ENCODE measurements at places on chromosomes 4 and X.

DNA sequence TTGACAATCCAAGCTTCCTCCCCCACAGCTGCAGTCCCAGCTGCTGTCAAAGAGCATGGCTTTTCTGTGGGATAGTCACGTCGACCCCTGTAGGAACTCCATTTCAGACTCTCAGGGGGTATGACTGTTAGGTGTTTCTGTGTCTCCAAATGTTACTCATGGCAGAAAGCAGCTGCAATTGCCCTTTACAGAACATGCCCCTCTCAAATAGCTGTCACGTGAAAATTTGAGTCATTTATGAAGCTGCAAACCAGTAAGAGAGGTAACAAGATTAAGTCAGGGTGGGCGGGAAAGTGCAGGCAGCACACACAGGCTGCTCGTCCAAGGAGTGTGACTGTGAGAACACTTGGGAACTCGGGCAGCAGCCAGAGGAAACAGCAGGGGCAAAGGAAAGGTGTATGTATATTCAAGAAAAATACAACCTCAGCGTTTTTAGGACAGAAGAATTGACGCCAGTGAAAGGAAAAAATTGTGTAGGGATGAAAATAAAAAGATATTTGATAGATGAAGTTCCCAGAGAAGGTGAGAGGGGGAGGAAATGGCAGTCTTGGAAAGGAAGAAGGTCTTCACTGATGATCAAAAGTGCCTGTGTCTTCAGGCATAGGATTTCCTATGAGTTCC is 66.5 kb upstream of the TMEM184C start:
- DNase-seq, result no peak

- DNase-seq, result no peak
These were observed 5.5 kb upstream of the FGF2 start for GRCh38 chr4:122821092-122821491.

GRCh38 chrX:134236626-134237614 is at the start of gene CCDC160:
Gene CCDC160, plus strand, starts transcription at chrX:134237182. Its CDS starts 7,619 bp downstream, at chrX:134244801.
- no peak for DNase-seq

GRCh38 chr4:6889101-6889735 is 20.4 kb upstream of the TBC1D14 start:
- no peak for DNase-seq

DNA sequence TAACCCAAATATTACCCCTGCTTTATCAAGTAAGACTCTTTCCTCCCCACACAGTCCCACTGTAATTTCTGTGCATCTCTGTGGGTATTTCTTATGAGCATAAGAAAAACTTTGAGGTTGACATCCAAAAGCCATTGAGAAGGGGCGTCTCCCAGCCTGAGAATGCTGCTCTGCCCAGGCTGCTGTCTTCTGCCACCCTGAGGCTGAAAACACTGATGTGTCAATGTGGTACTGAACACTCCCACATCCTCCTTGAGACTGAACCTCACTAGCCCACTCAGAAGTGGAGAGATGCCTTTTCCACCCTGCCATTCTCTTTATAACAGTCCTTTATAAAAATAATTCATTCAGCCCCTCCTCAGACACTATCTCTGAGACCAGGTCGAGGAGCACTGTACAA is 120.8 kb downstream of the SMIM20 start:
- no peak for DNase-seq

DNA sequence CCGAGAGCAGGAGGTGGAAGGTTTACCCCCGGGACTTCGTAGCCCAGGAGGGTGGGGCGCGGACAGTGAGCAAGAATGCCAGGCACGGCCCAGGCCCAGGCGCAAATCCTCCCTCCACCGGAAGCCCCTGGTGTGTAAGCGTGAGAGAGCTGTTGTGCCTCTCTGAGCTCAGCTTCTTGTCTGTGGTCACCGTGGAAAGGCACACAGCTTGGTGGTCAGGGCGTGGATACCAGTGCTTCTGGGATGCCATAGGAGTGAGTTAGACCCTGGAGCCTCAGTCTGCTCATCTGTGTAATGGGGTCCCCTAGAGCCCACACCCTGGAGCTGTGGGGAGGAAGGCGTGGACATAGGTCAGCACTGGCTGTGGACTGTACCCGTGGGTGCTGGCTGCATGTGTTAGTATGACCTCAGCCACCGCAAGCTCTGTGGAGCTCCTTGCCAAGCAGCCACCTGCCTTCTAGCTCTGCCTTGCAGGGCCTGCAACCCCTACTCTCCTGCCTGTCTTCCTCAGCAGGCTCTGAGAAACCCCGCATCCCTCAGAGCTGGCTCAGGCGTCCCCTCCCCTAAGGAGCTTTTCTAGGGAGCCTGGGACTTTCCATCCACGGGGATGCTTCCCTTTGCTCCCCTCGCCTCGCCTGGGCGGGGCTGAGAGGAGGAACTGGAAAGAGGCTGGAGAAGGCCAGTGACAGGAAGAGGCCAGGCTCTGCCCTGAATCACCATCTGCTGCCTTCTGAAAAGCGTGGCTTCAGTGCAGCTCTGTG is 28.0 kb upstream of the AFAP1 start:
- DNase-seq, result no peak

DNA sequence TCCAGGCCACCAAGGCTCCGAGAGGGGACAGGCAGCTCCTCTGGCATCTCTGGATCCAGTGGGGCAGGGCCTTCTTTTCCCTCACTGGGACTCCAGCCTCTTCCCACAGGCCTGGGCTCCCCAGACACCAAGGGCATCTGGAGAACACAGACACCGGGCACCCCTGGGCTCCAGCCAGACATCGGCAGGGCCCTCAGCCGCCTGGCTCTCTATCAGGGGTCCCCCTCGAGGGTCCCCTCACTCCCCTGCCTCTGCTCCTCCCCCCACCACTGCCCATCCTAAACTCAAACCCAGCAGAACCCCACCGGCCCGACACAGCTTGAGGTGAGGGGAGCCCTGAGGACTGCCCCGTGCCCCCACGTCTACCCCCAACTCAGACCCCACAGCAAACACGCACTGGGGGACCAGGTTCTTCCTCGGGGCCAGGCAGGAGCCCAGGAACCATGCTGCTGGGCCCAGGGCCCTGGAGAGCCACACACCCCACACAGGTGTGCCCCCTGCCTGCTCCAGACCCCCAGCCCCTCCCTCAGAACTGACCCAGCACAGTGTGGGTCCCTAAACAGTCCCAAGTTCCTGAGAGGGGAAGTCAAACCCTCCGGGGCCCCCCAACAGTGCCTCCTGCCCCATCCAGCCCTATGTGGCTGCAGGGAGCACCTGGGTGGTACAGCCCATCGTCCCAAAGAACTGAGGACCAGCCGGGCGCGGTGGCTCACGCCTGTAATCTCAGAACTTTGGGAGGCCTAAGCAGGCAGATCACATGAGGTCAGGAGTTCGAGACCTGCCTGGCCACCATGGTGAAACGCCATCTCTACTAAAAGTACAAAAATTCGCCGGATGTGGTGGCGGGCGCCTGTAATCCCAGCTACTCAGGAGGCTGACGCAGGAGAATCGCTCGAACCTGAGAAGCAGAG is 86.8 kb downstream of the FAM53A start:
- no peak for DNase-seq

- DNase-seq, result no peak
These were observed 101.1 kb downstream of the TSPAN5 start for GRCh38 chr4:98557194-98557892.

GRCh38 chr4:40233227-40233626 is 36.4 kb downstream of the RHOH start:
- no peak for DNase-seq

- no peak for DNase-seq
These were observed 130.4 kb downstream of the BCOR start for GRCh38 chrX:39967348-39967747.

DNA sequence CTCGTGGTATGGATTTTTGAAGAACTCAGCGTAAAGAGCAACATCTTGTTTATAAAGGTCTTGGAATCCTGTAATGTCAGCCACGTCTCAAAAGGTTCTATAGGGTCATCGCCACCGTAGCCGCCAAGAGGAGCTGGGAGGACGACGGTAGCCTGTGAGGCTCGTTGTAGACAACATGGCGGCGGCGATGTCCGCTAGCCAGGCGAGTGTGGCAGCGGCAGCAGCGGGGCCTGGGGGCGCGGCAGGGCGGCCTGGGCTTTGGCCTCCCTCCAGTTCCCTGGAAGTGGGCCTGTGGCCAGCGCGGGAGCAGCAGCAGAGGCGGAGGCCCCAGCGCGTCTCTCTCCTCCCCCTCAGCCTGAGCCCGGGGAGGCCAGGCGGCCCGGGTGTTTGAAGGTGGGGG is 143.5 kb upstream of the PBDC1 start:
- no peak for DNase-seq

DNA sequence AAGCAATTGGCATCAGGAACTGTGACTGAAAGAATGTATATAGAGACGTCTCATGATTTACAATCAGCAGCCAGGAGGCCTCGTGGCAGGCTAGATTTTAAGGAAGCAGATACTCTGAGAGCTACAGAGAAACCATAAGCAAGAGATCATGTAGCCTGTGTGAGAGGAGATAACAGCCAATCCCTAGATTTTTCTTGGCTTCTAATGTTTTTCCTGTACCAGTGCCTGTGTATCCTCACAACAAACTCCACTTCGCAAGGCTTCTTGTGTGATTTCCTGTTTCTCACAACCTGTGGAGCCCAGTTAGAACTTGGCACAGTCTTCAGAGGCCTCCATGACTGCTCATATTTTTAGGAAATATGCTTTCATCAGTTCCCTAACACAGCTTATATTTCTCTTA is 147.9 kb downstream of the PTCHD1 start:
- no peak for DNase-seq

DNA sequence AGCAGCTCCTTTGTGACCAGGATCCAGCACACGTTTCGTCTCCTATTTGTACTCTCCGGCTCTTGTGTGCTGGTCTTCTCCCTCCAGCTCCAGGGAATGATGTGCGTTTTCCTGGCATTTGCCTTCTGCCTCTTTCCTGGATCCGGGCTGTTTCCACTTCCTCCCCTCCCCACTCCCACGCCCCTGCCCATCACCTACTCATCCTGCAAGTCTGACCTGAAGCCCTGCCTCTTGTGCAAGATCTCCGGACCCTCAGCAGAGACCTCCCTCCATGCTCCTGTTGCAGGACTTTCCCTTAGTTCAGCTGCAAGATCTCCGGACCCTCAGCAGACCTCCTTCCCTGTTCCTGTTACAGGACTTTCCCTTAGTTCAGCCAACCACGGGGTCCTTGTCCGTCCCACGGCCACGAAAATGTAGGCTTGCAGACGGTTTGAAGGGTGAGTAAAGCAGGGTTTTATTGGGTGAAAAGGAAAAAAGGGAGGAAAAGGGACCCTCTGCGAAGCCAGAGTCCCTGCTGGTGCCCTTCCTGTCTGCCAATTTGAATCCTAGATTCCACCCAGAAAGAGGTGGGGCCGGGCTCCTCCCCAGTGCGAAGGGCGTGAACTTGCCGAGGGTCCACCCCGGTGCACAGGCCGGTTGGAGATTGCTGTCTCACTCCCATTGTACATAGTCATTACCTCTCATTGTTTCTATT is 74.4 kb upstream of the IRF2 start:
- DNase-seq, result no peak

DNA sequence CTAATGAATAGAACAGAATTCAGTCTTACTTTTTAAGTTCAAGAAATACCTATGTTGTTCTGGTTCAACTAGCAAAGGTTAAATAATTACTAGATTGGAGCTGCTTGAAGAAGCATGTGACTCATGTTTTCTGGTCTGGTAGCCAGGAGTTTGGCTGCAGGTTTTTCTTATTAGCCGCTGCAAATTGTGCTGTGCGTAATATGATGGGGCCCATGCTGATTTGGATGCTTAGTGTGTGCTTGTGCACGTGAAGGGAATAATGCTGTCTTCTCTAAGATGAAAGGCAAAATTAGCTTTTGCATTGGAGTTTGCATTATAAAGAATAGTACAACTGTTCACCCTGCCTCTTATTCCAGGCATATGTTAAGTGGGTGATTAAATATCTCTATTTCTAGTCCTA is 219.6 kb downstream of the SNCA start:
- DNase-seq, result no peak

DNA sequence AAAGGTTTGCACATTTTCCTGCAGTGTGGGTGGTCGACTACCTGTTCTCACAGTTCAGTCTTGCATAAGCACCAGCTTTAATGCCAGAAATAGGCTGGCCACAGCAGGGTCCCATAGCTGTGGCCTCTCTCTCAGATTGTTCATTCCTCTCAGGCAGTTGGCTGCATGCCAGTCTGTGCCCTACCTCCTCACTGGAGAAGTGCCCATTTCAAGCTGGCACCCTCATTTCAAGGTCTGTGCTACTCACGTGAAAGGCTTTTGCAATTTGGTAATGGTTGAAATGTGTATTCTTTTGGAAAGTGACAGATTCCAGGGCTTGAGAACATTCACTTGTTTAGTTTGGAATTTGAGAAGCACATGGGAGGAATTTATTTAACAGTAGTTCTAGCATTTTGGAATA is 28.9 kb upstream of the MTMR1 start:
- no peak for DNase-seq

DNA sequence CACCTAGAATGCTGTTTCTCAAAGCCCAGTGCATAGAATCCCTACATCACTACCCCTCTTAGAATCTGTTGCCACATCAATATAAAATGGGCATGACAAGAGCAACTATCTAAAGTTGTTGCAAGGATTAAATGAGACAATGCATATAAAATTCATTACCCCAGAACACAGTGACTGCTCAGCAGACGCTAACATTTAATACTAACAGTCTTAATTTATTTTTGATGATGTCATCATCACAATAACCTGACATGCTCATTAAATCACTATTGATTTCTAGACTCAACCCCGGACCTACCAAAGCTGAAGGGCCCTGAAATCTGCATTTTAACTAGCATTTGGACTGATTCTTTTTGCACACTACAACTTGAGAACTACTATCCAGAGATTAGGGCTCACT is 3.9 kb downstream of the ARSJ start:
- DNase-seq, result no peak

GRCh38 chr4:179625406-179625805 is 2183.2 kb upstream of the AGA start:
- no peak for DNase-seq

DNA sequence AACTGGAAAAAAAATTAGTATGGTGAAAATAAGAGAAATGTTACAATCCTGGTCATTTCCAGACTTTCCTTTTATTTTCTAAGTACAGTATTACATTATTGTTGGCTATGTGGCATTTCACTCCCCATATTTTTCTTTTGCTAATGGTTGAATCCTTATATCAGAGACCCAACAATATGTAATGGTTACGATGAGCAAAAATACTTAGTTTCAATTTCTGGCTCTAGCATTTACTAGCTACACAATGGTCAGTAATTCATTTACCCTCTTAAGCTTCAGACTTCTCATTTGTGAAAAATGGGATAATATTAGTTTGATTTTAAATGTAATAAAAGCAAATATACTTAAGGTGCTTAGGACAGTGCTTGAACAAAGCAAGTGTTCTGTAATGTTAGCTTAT is 942.9 kb upstream of the PABPC4L start:
- DNase-seq, result no peak

DNA sequence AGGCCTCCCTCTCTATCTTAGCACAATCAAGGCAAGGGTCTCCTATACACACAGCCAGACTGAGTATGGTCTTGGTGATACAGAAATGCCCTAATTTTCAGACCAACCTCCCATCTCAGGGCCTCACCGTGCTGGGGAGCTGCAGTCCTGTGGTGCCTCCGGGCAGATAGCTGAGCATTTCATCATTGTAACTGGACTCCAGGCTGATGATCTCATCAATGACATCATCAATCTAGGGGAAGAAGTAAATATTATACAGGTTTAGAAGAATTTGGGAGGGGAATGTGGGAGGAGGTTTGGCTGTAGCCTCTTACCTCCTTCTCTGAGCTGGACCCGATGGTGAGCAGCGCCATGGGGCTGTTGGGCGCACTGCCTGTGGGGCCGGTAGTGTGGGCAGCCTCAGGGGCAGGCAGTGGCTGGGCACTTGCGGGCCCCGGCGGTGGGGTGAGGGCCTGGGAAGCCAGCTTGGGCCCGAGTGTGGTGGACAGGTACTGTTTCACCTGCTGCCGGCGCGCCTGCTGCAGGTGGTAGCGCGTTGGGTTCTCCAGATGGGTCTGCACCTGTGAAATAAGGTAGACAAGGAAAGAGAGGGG is 5.2 kb downstream of the TFE3 start:
- DNase-seq, result no peak

All from stimulated activated CD8-positive, alpha-beta memory T cell treated with anti-CD3 and anti-CD28 coated beads, Interleukin-4, amount 100 ng/mL, for 4 hours (primary cell).